ENCODE measurements at places on chromosomes 5 and 9.

DNA sequence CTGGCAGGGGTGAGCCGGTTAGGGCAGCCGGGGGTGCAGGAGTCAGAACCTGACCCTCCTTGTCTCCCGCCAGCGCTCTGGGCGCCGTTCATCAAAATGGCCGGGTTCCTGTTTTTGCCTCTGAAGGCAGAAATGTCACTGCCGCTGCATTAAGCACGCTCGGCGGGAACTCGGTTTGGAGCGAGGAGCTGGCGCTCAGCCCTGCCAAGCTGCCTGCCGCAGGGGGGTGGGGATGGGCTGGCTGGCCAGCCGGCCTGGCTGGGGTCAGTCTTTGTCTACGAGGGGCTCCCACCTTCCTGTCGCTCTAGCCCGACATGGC, 63.7 kb downstream of the CXXC5 start:
- no peak for DNase-seq

GRCh38 chr9:94951324-94952135, 225.0 kb downstream of the AOPEP start:
- no peak for DNase-seq

DNA sequence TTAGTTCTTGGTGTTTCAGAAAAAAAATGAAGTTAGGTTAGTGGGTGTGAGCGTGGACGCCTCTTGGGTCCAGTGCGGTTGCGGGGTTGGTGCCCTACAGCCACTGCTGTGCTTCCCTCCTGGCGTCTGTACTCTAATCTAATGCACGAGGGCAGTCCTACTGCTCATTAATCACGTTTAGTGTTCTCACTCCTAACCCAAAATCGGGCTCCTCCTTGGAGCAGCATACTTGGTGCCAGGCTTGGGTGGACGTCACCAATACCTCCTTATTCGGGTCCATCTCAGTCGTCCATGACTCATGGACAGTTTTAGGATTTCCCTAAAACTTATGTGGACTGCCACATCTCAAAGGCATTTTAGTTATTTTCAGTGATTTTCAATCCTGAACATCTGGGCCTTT, 41.6 kb downstream of the TRIO start:
- DNase-seq, result no peak

DNA sequence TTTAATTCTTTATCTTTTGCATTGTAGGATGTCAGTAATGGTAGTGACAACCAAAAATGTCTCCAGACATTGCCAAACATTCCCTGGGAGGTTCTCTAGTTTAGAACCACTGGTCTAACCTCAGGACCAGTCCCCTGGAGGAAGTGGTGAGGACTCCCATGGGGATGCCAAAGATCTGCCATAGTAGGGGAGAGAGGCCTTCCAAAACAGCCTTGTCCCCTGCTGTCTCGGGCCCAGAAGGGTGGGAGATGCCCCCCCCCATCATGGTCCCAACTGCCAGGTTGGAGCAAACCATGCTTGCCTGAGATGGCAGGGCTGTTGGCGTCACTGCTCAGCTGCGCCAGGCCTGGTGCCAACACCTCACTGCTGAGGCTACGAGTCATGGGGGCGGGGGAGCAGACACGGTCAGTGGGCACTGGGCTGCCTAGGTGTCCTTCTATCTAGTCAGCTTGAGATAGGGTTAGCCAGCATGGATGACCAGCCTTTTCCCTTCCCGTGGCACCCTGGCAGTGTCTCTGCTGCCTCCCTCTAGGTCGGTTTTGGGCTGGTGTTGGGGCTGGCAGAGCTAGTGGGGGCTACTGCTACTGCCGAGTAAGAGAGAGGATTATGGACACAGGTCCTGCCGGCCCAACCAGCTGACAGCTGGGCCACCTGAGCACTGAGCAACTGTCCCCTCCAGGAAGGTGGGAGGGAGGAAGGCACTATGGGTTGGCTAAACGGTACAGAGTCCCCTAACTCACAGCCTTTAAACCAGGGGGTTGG, 8.3 kb upstream of the CXXC5 start:
- DNase-seq, result no peak

- DNase-seq, result no peak
These were observed 117.7 kb upstream of the ALDH1B1 start for GRCh38 chr9:38274800-38275199.

All from immature natural killer cell (primary cell).